ENCODE measurements at places on chromosomes 4 and X. TPM values are rescaled to one million over a fixed set of nuclear protein-coding genes. Genes with fewer than 3 reads are reported as not detected.

GRCh38 chr4:4859799-4860599 lies 534 bp downstream of the MSX1 start:
- no peak for DNase-seq

- peak; percentile 69 for DNase-seq
Measured at GRCh38 chrX:104098151-104098808, 14.0 kb upstream of the ZCCHC18 start.

DNA sequence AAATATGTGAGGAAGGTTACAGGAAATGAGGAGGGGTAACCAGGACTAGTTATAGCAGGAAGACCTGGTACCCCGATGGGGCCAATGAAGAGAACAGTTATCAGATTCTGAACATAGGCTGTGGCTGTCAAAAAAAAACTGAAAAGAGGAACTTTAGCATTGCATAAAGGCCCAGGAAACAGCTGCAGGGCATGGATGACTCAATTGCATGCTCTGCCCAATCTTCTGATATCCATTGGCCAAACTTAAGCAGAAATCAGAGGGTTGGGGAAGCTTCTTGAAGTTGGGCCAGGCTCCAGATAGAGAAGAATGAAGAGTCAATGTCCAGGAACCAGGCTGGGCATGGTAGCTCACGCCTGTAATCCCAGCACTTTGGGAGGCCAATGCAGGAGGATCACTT lies 1222.4 kb upstream of the PRKX start:
- no peak for DNase-seq

- DNase-seq, result peak; percentile 59
Measured at GRCh38 chrX:357693-358471, 28.8 kb downstream of the PPP2R3B start.

- DNase-seq, result no peak
Measured at GRCh38 chrX:109629310-109629709, 4.3 kb upstream of the KCNE5 start.

GRCh38 chrX:24372021-24372763 lies 11.8 kb downstream of the SUPT20HL1 start:
- DNase-seq, result no peak

DNA sequence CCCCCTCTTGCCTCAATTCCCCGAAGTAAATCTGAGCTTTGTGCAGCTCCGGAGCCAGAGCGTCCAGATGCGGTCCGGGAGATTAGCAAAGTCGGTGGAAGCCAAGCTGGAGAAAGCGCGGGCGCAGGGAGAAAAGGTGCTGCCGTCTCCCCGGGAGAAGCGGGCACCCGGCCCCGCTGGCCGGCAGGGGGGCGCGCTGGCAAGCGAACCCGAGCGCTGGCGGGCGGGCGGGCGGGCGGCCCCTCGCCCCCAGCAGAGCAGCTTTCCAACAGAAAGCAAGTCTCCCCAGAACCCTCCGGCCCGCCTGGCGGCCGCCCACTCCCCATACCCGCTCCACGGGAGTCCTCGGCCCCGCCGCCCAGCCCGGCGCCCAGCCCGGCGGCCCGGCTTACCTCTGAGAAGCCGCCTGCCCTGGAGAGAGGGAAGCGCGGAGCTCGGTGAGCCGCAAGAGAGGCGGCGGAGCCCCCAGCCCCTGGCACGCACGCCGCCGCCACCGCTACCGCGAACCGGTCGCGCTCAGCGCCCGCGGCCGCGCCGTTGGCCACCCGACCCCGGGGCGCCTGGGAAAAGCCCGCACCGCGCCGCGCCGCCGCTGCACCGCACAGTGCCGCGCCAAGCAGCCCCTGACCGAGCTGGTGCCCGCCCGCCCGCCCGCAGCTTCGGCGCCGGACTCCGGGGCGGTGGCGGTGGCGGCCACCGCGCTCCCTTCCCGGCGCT lies 529 bp upstream of the CITED1 start:
- no peak for DNase-seq

DNA sequence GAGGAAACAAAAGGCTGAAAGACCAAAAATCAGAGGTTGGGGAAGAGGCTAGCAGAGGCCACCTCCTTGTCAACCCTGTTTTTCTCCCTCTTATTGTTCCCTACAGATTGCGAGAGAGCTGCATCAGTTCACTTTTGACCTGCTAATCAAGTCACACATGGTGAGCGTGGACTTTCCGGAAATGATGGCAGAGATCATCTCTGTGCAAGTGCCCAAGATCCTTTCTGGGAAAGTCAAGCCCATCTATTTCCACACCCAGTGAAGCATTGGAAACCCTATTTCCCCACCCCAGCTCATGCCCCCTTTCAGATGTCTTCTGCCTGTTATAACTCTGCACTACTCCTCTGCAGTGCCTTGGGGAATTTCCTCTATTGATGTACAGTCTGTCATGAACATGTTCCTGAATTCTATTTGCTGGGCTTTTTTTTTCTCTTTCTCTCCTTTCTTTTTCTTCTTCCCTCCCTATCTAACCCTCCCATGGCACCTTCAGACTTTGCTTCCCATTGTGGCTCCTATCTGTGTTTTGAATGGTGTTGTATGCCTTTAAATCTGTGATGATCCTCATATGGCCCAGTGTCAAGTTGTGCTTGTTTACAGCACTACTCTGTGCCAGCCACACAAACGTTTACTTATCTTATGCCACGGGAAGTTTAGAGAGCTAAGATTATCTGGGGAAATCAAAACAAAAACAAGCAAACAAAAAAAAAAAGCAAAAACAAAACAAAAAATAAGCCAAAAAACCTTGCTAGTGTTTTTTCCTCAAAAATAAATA lies 179.9 kb downstream of the AR start:
- DNase-seq, result no peak

DNA sequence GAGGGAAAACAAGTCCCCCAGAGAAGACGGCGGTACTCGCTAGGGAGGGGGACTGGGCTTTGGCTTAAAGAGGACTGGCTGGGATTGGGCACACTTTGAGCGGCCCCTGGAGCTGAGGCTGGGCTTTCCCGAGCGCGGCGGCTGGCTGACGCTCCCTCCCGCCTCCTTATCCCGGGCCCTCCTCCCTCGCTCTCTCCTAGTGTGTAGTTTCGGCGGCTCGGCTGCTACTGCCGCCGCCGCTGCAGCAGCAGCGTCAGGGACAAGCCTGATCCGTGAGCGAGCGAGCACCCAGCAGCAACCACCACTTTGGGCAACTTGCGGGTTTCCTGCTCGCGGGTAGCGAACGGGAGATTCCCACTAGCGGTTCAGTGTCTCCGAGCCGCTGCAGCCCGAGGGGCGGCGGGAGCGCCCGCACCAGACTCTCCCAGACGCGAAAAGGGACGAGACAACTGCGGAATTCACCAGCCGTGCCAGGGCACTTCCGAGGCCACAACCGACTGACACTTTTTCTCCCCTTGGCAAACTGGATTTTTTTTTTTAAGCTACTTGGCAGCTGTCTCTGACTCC lies 632 bp upstream of the PCDH7 start:
- no peak for DNase-seq

DNA sequence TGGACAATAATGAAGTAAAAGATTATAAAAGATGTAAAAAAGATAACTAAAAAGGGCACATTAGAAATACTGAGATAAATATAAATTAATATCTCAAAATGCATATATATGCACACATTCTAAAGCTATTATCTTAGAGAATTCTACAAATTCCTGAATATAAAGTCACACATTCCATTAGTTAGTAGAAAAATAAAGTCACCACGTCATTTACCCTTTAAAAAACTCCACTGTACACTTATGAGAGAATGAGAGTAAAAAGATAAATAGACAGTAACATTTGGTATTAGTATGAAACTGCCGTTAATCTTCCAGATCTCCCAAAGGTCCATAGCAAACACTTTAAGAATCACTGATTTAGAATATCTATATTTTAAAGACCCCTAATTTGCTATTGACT lies 67.2 kb upstream of the IL15 start:
- no peak for DNase-seq

DNA sequence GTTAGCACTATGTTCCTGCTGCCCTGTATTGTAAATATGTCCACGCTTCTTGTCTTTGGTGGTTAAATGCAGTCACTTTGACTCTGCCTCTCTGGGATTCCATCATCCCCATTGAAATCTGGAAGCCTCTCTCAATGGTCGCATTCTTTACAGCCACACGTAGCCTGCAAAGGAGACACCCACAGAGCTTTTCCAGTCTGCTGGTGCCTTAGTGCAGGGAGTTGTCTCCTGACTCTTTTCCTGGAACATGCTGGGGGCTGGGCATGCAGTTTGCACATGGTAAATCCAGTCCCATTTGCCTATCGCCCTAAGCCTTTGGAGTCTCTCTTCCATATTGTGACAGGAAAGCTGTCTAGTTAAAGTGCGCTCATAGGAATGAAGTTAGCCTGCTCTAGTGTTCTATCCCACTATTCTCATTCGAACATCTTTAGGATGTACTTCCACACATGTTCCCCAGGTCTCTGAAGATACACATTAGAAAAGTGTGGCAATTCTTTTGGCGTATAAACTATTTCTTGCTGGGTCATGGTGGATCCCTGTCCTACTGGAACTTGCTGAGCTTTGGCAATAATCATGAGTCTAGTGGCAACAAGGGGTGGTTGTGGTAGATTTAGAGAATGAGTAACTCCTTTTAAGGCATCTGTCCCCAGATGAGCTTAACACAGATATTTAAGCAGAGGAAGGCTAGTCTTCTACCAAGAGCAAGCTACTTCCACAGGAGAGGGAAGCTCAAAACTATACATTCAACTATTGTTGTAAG lies 33.7 kb downstream of the COQ2 start:
- DNase-seq, result no peak

DNA sequence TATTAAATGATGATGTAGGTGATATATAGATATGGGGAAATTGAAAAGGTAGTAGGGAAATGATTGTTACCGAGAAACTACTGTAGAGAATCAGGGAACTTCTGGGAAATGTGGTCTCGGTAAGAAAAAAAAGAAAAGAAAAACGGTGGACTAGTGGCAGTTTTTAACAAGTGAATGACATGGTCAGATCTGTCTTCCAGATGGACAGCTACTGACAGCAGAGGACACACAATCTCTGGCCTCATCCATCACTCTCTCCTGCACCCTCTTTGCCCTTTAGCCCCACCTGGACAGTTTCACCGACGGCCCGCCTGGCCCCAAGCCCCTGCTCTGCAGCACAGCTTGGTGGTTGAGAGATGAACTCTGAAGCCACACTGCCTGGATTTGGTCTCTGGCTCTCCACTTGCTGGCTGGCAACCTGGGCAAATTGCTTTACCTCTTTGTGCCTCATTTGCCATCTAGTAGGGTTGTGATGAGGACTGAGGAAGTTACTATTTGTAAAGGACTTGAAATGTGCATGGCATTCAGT lies 23.4 kb downstream of the RBM47 start:
- DNase-seq, result no peak

DNA sequence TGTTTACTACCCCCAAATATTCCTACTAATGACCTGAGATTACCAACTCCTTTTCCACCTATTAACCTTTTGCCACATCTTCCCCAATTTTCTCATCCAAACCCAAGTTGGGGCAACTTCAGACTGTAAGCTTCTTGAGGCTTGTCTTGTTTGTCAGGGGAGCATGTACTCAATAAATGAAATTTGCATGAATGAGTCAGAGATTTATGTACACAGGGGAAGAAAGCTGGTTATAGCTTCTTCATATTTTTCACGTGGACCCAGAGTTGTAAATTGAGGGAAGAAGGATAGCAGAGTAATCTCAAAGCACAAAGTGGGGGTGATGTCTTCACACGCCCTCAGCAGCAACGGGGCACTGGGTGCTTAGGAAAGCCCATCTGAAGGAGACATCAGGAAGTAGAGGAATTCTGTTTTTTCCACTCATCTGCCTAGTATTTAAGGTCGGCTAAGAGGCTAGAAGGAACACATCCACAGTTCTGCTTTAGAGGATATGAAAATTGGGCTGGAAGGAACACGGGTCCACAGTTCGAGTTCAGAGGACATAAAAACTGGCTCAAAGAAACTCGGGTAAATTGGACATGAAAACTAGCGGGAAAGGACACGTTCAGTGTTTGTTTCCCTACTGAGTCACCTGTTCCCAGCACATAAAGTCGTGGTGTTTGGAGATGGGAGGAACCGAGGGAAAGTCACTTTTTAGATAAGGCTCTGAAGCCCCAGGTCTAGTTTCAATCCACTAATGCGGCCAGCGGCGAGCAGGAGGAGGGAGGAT lies 696 bp upstream of the CA5B start:
- DNase-seq, result no peak

DNA sequence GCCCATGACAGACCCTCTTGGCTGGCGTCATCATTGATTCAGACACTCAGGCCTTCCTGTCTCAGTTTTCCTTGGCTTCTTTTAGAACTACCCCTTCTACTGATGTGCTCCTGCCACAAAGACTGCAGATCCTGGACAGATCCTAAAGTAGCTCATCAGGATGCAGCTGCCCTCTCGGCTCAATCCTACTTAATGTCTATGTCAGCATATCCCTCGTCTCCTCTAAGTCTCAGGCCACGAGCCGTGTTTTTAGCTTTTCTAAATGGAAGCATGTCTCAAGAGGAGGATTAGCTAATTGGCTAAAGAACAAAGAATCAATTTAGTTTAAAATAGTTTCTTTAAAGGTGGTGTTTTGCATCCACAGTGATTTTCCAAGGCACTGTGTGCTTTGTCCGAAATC lies 447.7 kb downstream of the STIM2 start:
- DNase-seq, result no peak

- no peak for DNase-seq
Measured at GRCh38 chr4:186749611-186750281, 26.1 kb upstream of the FAT1 start.

DNA sequence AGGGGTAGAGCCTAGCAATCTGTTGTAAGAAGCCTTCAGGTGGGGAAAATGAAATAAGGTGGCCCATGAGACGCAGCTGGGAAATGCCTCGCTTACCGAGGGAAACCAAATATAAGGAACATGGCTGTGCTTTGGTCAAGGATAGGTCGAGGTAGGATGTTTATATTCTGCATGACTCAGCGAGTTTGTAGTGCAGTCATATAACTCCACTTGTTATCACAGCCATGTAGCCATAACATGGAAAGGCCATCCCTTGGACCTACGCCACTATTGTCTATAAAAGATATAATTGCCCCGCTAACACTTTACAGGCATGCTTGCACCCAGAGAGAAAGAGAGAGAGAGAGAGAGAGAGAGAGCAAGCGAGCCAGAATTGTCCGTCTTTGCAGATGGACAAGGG lies 80.9 kb upstream of the GLRA2 start:
- no peak for DNase-seq

GRCh38 chr4:111812114-111812513 lies 333.1 kb upstream of the FAM241A start:
- DNase-seq, result no peak

Gene CENPVL3
- total RNA-seq, result not detected

Gene BCLAF3
- 7.6 TPM for total RNA-seq

Gene FGFR3
- total RNA-seq, result not detected

Gene SASH3
- total RNA-seq, result 243 TPM

Gene FGA
- total RNA-seq, result not detected

Gene GUCY1B1
- total RNA-seq, result 0.33 TPM

Gene RIPPLY1
- not detected for total RNA-seq

Gene CXorf38
- 20.3 TPM for total RNA-seq

Gene PCSK1N
- total RNA-seq, result 0.55 TPM

Gene DMRTC1
- total RNA-seq, result not detected

Gene DMRTC1B
- not detected for total RNA-seq

Gene PNMA3
- 0.53 TPM for total RNA-seq
